ELR (cell line): ENCODE measurements at places on chromosomes 1 and 21.

GRCh38 chr1:184160236-184160635, 108.7 kb downstream of the TSEN15 start:
- peak; percentile 96 for DNase-seq

DNA sequence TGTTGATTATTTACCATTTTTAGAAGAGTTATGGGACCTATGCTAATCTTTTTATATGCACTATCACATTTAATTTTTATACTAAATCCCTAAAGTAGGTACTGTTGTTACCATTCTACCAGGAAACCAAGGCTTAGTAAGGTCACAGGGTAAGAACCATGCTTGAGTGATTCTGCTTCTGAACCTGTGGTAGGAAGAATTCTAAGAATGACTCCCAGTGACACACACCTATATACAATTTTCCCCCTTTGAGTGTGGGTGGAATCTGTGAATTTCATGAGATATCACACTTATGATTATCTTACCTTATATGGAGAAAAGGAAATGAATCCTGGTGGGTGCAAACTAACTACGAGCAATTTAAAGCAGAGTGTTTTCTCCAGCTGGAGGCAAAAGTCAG, 391.0 kb downstream of the USH2A start:
- DNase-seq: no peak

- DNase-seq: no peak
Measured at GRCh38 chr1:230618537-230618936, 23.7 kb upstream of the COG2 start.

DNA sequence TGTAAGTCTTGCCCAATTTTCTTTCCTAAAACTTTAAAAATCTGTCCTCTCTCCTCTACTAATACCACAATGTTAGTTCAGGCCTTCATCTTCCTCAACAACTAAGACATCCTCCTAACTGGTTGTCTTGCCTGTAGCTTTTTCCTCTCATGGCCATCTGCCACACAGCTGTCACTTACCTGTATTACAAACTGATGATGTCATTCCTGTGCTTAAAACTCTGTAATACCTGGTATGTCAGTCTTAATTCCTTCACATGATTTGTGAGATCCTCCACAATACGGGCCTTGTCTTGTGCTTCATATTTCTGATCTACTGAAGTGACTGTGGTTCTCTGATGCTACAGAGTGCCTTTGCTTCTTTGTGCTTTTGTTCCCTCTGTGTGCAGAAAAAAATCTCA, 9.8 kb downstream of the MRPS14 start:
- no peak for DNase-seq

- no peak for DNase-seq
Measured at GRCh38 chr1:95948023-95948422, 714.0 kb downstream of the RWDD3 start.

- no peak for DNase-seq
Measured at GRCh38 chr1:40314721-40315238, 2.3 kb downstream of the COL9A2 start.

DNA sequence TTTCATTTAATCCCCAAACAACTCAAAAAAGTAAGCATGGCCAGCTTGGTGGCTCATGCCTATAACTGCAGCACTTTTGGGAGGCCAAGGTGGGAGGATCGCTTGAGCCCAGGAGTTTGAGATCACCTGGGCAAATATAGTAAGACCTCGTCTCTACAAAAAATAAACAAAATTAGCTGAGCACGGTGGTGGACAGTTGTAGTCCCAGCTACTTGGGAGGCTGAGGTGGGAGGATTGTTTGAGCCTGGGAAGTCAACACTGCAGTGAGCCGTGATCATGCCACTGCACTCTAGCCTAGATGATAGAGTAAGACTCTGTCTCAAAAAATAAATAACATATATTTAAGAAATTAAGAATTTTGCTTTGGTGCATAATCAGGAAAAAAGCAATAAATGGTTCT, 6.1 kb upstream of the AKR1A1 start:
- DNase-seq: no peak

GRCh38 chr21:40840401-40841125, 6.4 kb downstream of the DSCAM start:
- DNase-seq: no peak

DNA sequence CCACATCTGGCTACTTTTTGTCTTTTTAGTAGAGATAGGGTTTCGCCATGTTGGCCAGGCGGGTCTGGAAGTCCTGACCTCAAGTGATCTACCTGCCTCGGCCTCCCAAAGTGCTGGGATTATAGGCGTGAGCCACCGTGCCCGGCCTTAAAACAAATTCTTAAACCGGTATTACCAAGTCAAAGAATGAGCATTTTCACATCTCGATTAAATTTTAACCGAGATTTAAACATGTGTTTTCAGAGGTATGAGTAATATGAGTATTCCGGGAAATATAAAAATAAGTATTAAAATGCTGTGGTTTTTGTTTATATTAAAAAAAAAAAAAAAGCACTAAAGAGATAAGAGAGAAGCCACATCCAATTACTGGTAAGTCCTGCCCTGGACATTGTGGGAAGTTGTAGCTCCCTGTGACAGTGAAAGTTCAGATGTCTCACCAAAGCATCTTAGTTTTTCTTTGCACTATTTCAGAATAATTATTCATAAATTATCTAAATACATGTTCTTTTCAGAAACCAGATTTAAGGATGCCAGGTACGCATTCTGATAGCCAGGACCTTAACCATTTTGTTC, 24.9 kb downstream of the ZNF281 start:
- DNase-seq: no peak

DNA sequence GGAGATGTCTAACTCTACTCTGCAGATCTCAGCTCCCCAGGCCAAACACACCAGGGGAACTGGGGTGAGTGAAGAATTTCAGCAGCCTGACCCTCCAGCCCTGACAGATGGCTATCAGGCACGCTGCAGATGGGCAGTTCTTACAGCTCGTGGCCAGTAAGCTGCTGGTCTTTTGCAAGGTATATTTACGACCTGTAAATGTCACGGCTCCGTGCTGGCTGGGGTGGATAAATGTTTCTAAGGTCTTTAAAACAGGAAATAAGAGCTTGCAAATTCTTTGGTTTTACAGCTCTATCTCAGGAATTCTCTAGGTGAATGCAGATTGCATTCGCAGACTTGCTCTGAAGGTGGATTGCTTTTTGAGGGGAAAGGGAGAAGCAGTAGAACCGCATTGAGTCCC, 10.1 kb downstream of the DOP1B start:
- no peak for DNase-seq

DNA sequence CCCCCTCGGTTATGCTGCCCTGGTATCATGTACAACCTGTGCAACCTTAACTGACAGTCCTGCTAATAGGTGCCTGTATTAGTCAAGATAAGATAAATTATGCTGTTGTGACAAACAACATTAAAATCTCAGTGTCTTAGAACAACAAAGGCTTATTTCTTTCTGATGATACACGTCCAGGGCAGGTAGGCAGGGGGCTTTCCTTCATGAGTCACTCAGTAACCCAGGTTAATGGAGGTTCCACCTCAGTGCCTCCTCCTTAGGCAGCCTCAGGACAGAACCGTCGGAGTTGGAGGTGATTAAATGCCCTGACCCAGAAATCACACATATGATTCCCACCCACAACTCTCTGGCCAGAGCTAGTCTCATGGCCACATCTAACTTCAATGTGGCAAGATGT, 94.6 kb upstream of the CASZ1 start:
- DNase-seq: no peak

DNA sequence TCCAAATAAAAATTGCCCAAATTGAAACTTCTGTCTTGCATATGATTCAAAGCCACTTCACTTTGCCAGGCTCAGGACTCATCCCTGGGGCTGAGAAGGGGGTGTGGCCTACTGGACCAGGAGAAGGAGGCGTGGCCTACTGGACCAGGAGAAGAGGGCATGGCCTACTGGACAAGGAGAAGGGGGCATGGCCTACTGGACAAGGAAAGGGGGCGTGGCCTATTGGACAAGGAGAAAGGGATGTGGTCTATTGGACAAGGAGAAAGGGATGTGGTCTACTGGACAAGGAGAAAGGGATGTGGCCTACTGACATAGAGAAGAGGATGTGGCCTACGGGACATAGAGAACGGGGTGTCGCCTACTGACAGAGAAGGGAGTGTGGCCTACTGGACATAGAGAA, 405.3 kb downstream of the RRAGC start:
- DNase-seq: peak; percentile 57

DNA sequence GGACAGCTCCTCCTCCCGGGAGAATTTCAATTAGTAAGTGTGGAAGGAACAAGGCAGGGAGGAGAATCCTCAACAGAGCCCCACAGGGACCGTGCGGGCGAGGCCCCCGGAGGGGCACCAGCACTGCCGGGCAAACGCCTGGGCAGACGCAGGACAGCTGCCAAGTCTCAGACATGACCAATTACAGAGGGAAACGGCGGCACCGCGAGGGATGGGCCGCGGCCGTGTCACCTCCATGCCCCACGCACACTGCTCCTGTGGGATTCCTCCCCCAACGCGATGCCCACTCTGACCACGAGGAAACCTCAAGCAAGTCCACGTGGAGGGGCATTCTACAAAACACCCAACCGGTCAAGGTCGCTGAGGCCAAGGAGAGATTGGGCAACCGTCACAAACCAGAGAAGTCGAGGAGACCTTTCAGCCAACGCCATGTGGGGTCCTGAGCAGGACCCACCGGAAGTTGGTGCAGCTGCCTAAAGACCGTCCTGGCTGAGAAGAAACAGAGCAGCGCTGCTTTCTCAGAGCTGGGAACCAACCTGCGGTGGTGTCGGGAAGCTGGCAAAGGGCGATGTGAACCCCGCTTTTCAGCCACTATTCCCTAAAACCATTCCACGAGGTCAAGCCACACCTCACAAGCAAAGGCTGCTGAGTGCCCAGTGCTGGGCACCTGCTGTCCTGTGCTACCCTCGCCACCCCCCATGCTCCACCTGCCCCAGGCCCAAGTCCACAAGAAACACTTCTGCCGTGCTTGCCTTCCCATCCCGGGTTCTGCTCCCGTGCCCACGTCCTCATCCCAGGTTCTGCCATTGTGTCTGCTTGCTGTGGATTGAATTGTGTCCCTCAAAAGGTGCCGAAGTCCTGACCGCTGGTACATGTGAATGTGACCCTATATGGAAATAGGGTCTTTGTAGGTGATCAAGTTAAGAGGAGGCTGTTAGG, 1.4 kb upstream of the KRTAP10-4 start:
- no peak for DNase-seq

DNA sequence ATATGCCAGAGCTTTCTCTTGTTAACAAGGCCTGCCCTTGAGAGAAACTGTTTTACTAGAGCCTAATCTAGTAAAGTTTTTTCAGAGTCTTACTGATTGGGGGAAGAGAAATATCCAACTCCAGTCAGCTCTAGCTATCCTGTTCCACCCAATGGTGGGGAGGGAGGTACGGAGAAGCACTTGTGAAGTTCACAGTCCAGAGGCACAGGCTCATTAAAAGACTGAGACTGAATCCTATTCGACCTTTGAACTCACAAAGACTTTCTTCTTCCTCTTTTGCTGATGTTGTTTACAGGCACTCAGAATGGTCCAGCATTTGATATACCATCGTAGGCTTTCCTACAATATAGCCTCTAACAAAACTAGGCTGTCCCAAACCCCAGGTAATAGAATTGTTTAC, 15.5 kb upstream of the SFT2D2 start:
- DNase-seq: no peak

- no peak for DNase-seq
Measured at GRCh38 chr1:225413708-225414375, 14.0 kb downstream of the LBR start.

DNA sequence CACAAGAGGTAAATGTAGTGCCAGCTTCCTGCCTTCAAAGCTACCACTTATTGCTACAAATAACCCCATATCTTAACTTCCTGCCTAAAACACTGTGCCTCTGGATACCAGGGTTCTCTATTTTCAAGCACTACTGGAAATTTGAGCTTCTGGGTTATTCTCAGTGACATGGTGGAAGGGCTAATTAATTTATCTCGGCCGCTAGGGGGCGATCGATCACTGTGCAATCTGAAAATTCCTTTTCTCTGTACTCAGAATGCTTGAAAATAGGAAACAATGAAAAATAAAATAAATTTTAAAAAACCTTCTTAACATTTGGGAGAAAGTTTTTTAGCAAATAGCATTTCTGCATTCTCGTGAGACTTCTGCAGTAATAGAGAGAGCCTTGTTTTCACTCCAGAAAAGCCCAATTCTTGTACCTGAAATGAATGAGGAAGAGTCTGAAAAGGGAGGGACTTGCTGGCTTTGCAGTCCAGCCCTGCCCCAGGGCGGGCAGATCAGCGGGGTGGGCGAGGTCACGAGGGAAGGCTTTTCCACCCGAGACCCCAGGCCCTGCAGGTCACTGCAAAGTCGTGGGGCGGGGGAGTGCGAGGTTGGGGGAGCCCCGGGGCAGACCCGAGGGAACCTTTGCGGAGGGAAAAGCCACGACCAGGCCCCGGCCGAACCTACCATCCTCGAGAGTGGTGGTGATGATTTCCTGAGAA, 276.7 kb downstream of the PCP4 start:
- DNase-seq: peak; percentile 41

DNA sequence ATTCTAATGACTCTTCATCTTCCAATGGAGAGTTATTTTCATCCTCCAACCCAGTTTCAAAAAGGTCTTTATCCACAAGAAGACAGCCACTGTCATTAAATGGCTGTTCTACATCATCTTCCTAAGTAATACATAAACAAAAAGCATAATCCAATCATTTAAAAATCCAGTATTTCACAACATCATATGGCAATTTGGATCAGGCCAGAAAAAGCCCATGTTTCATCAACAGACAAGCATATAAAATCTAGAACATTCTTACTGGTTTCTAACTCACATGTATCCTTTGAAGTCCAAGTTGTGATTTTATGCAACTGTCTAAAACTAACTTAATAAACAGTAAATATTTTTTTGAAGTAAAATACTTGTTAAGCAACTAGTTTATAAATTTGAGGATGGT, 6.6 kb downstream of the CLSPN start:
- no peak for DNase-seq

DNA sequence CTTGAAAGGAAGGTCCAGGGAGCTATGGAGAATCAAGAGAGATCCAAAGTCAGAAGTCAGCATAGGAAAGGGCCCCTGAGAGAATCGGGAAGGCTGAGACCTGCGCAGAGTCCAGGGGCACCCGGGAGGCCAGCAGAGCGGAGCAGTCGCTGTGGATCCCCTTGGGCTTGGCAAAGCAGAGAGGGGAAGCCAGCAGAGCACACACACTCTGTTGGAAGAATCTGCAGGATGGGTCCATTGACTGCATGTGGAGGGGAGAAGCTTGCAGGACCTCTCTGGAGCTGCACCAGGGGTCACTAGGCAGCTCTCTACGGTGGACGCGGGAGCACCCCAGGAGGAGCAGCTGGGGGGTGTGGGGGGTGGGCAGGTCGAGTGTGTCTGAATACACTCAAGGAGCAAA, 6.4 kb downstream of the RIPK4 start:
- no peak for DNase-seq

GRCh38 chr1:234925440-234926263, 203.0 kb downstream of the TOMM20 start:
- peak; percentile 98 for DNase-seq
